ENCODE measurements at places on chromosomes 4 and X. TPM values are rescaled to one million over a fixed set of nuclear protein-coding genes. Genes with fewer than 3 reads are reported as not detected.

Gene C4orf36
- polyA plus RNA-seq, result not detected

Gene IL3RA
- 0.66 TPM for polyA plus RNA-seq

Gene NLGN3
- polyA plus RNA-seq, result 0.15 TPM

Gene CLCN3
- 8.1 TPM for polyA plus RNA-seq

Gene UGT2B10
- not detected for polyA plus RNA-seq

Gene CFAP99
- polyA plus RNA-seq, result not detected

Gene CBLL2
- not detected for polyA plus RNA-seq

Gene PPP2R2C
- polyA plus RNA-seq, result not detected

Gene RAB39B
- 5.2 TPM for polyA plus RNA-seq

Gene TLL1
- not detected for polyA plus RNA-seq

Gene EGF
- 0.51 TPM for polyA plus RNA-seq

Gene SHROOM2
- not detected for polyA plus RNA-seq

Gene RNF150
- polyA plus RNA-seq, result not detected

Gene SHOX
- not detected for polyA plus RNA-seq

Gene SFRP2
- not detected for polyA plus RNA-seq

Gene ANAPC4
- 19.4 TPM for polyA plus RNA-seq

Gene PGAM4
- polyA plus RNA-seq, result not detected

Gene GPRASP2
- 0.74 TPM for polyA plus RNA-seq

Gene ADH1C
- not detected for polyA plus RNA-seq

Gene FGB
- polyA plus RNA-seq, result not detected

Gene PDE5A
- polyA plus RNA-seq, result 2.0 TPM

Gene CDS1
- polyA plus RNA-seq, result not detected

Gene GPAT3
- not detected for polyA plus RNA-seq

Gene RASSF6
- polyA plus RNA-seq, result 10.8 TPM

Gene CLDN22
- polyA plus RNA-seq, result not detected

Gene RAI2
- not detected for polyA plus RNA-seq

Gene MSL3
- polyA plus RNA-seq, result 66.8 TPM

Gene POF1B
- polyA plus RNA-seq, result 3.9 TPM

Gene P2RY10
- polyA plus RNA-seq, result 155 TPM

Gene ZNF141
- polyA plus RNA-seq, result 10.5 TPM

Gene MAOB
- not detected for polyA plus RNA-seq

Gene GRPEL1
- polyA plus RNA-seq, result 49.0 TPM

Gene FDCSP
- polyA plus RNA-seq, result not detected

Gene OTUD5
- 30.2 TPM for polyA plus RNA-seq

Gene RNF4
- 94.0 TPM for polyA plus RNA-seq

Gene FOXR2
- polyA plus RNA-seq, result not detected

Gene GAGE2A
- polyA plus RNA-seq, result not detected

Gene PDZD4
- 0.15 TPM for polyA plus RNA-seq

Gene CYSLTR1
- polyA plus RNA-seq, result 63.8 TPM

Gene PCYT1B
- 0.13 TPM for polyA plus RNA-seq

Gene CFAP299
- not detected for polyA plus RNA-seq

Gene MAGEA4
- not detected for polyA plus RNA-seq

Gene CCNB3
- polyA plus RNA-seq, result 0.06 TPM

Gene NLRP2B
- not detected for polyA plus RNA-seq

Gene ATP5ME
- polyA plus RNA-seq, result 430 TPM

Gene KLHL13
- not detected for polyA plus RNA-seq

Gene RHOXF1
- polyA plus RNA-seq, result not detected

Gene UTP14A
- polyA plus RNA-seq, result 15.9 TPM

Gene NELFA
- polyA plus RNA-seq, result 44.7 TPM

Gene GPC4
- polyA plus RNA-seq, result not detected

Gene SPIN2A
- polyA plus RNA-seq, result not detected

Gene ARMCX2
- 4.9 TPM for polyA plus RNA-seq

Gene HTRA3
- polyA plus RNA-seq, result not detected

Measured in IgD-negative memory B cell (primary cell).